ENCODE measurements at places on chromosomes 12 and 14. TPM values are rescaled to one million over a fixed set of nuclear protein-coding genes. Genes with fewer than 3 reads are reported as not detected.

TGFB3 gene
- 2.1 TPM for total RNA-seq

CLEC14A gene
- not detected for total RNA-seq

POTEM gene
- total RNA-seq = not detected

DNA sequence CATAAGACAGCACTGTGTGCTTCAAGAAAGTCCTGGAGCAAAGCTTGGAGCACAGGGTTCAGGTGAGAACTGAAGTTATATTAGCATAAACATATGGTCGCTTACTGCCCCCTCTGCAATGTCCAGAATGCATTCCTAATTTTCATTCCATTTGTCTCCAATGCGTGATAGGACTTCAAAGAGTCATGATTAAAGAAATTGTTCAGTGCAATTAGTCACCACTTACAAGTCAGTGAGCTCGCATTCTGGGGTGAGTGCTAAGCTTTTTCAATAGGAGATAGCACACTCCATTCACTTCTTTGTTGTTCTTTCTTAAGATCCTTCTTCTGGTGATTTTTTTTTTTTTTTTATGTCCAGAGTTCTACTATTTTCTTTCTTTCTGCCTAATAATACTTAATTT is 398.4 kb downstream of the SYT1 start:
- H3K27ac ChIP-seq = no peak overlapping the region
- DNase-seq = no peak
- H3K4me3 ChIP-seq = no peak overlapping the region
- H3K4me1 ChIP-seq = no peaks in the 10 kb centered on the region

GRCh38 chr14:91249841-91250616 is 5.5 kb upstream of the GPR68 start:
- H3K4me3 ChIP-seq = peak overlapping the region; percentile 40
- no peaks in the 10 kb centered on the region for H3K27me3 ChIP-seq
- peaks cover 48% of the 10 kb centered on the region for H3K36me3 ChIP-seq
- peaks cover 91% of the 10 kb centered on the region for H3K4me1 ChIP-seq
- peak overlapping the region; percentile 100 for H3K27ac ChIP-seq

Data from activated CD8-positive, alpha-beta memory T cell treated with anti-CD3 and anti-CD28 coated beads, Interleukin-2, amount 10 ng/mL, durations not matched to agents 7 days and 5 days (primary cell).